ENCODE measurements at places on chromosomes 7 and 10. TPM values are rescaled to one million over a fixed set of nuclear protein-coding genes. Genes with fewer than 3 reads are reported as not detected.

Gene PLCE1
- 0.10 TPM for total RNA-seq

Gene NOS3
- total RNA-seq, result 0.39 TPM

Gene CYREN
- total RNA-seq, result 54.7 TPM

Gene CDK1
- total RNA-seq, result 275 TPM

Gene SFTPA1
- total RNA-seq, result not detected

Gene SPDYE6
- total RNA-seq, result not detected

Gene ELMO1
- 0.29 TPM for total RNA-seq

Gene PLPP4
- 16.4 TPM for total RNA-seq

Gene KCND2
- total RNA-seq, result not detected
